Activated CD4-positive, alpha-beta T cell treated with anti-CD3 and anti-CD28 coated beads, Interleukin-10, Interleukin-2, amounts not matched to agents 100 ng/mL and 50 ng/mL, durations not matched to agents 16 hours and 8 hours (primary cell): ENCODE measurements at places on chromosomes 2 and 18.

DNA sequence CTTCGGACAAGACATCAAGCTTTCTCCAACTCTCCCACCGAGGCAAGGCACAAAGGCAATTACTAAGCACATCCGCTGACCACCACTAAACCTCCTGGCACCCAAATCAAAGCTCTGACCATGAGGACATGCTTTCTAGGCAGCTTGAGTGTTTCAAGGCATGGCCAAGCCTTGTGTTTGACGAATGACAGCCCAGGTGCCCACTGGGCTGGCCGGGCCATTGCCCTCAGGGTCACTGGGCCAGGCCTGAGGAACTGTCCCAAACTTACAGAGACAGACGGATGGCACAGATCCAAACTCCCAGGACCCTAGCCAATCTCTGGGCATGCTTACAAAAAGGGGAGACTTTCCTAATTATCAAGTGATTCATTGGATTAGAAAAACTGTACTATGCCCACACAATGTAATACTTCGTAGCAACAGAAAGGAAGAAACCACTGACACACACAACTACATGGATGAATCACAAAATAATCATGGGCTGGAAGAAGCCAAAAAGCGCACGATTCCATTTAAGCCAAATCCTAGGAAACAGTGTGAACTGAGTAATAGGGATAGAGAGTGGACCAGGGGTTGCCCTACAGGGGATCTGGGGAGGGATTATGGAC is 20.2 kb downstream of the CRACDL start:
- DNase-seq = no peak

DNA sequence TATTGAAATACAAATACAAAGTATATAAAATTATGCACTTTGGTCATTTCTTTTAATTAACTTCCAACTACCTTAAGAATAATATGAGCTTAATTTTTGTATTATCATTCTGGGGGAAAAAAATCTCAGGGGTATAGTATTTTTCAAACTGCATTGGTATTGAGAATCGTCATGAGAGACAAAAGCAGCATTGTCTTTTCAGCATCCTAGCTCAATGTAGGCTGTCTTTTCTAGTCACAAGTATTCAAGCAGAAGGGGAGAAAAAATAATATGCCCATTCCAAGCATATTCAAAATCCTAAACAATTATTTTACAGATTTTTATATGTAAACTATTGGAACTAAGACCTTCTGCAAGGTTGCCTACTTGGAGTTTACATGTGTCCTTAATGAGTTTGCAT is 693.3 kb downstream of the LRP1B start:
- no peak for DNase-seq

GRCh38 chr2:12313445-12314126 is 403.1 kb upstream of the TRIB2 start:
- no peak for DNase-seq

- no peak for DNase-seq
Observed at GRCh38 chr2:43186679-43187374, 39.6 kb downstream of the ZFP36L2 start.
